GM13977 (cell line): ENCODE measurements at places on chromosomes 5 and 9.

DNA sequence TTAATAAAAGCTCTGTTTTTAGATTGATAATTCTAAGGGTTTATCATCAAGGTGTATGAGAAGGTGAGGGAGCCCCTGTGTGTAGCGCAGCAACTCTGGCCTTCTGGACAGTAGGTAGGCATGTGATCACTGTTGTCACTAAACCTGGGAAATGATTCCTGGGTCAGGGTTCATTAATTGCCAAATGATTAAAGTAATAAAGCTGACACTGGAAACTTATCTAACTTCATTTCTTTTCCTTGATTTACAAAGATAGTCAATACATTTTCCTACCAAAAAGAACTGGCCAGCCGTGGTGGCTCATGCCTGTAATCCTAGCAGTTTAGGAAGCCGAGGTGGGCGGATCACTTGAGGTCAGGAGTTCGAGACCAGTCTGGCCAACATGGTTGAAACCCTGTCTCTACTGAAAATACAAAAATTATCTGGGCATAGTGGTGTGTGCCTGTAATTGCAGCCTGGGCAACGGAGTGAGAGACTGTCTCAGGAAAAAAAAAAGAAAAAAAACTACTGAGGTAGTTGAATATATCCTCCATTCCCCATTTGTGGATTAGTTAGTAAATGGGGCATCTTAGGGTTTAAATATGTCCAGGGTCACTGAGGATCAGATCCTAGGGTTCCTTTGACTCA is 2.4 kb downstream of the EHMT1 start:
- no peak for DNase-seq

DNA sequence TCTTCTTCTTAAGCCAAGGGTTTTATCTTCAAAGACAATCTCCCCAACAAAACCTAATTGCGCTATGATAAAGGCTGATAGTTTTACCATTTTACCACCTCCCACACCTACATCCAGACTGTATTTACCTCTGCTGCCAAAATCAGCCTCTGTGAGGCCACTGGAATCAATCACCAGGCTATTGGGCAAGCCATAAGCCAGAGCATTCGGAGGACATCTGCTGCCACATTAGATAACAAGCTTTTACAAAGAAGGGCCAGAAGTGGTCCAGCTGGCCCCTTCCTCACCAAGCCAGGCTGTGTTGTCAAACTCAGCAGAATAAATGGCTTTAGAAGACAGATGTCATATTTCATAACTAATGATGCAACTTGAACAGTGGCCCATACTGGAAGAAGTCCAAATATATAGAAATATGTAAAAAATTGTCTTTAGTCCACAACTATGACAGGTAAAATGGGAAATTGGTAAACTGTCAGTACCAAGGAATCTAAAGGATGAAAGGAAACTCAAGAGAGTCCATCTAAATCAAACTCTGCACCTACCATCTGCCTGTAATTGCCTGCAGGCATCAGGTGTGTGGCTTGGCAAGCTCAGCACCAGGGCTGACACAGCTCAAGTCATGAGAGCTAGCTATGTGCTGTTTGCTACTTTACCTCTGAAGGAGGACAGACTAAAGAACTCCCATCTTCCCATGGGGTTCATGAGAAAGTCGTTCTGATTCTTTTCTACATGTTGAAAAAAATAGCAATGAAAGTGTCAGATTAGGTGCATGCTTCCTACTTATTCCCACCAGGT is 16.1 kb downstream of the SLC45A2 start:
- DNase-seq: no peak

GRCh38 chr9:28177925-28178324 is 604.6 kb upstream of the C9orf72 start:
- no peak for DNase-seq

- DNase-seq: no peak
These were observed 1350.1 kb upstream of the C9orf72 start for GRCh38 chr9:28923351-28923750.

GRCh38 chr5:114838937-114839336 is 330.8 kb downstream of the TRIM36 start:
- no peak for DNase-seq

DNA sequence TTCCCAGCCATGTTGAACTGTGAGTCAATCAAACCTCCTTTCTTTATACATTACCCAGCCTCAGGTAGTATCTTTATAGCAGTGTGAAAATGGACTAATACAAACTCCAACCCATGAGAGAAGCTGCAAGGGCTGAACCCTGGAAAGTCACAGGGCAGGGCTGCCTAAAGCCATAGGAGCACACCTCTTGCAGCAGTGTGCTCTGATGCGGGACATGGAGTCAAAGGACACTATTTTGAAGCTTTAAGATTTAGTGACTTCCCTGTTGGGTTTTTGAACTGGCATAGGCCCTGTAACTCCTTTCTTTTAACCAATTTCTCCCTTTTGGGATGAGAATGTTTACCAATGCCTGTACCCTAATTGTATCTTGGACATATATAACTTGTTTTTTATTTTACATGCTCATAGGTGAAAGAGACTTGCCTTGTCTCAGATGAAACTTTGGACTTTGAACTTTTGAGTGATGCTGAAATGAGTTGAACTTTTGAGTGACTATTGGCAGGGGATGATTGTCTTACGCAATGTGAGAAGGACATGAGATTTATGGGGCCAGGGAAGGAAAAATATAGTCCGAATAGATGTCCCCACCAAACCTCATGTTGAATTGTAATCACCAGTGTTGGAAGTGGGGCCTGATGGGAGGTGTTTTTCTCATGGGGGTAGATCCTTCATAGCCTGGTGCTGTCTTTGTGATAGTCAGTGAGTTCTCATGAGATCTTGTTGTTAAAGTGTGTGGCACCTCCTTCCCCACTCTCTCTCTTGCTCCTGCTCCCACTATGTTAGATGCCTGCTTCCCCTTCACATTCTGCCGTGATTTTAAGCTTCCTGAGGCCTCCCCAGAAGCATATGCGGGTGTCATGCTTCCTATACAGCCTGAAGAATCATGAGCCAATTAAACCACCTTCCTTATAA is 159.5 kb upstream of the SPEF2 start:
- no peak for DNase-seq

DNA sequence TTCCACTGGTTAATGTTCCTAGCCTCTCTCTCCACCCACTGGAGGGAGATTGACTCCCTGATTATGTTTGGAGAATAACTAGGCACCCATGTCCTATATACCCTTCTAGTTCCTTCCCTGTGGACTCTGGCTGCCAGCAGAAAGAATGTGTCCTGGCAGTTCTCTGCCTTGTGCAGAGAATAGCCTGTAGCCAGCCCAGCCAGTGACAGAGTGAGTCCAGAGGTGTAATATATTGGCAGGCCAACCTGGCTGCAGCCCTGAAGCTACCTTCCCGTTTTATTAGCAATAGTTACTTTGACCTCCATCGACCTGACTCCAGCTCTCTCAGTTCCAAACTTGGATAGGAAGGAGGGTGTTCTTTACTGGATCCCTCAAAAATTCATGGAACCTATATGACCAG is 8.1 kb downstream of the SETD9 start:
- no peak for DNase-seq

- no peak for DNase-seq
These were observed 48.8 kb downstream of the NTNG2 start for GRCh38 chr9:132210472-132211145.

GRCh38 chr5:131542723-131543122 is 92.3 kb downstream of the RAPGEF6 start:
- DNase-seq: no peak

GRCh38 chr5:148939676-148940075 is 113.3 kb downstream of the ADRB2 start:
- no peak for DNase-seq

DNA sequence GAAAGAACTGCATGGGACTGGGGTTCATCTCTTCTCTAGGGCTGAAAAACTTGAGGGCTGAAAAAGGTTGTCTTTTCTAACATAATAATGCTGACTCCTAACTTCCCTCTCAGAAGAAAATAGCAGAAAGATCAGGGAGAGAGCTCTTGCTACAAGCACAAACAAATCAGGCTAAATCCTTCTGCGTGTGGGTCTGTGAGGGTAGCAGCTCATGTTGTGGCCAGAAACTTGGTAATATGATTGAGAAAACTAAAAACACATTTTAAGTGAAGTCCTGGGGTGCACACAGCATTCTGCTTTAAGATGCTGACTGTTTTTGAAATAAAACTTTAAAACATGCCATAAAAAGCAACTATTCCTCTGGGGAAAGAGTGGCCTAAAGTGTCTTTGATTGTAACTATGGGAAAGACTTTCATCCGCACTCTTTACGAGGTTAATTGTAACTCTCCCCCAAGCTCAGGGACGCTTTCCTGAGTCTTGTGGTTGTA is 56.7 kb downstream of the SAXO1 start:
- DNase-seq: no peak

- DNase-seq: no peak
These were observed 46.6 kb upstream of the COL5A1 start for GRCh38 chr9:134595014-134595413.

DNA sequence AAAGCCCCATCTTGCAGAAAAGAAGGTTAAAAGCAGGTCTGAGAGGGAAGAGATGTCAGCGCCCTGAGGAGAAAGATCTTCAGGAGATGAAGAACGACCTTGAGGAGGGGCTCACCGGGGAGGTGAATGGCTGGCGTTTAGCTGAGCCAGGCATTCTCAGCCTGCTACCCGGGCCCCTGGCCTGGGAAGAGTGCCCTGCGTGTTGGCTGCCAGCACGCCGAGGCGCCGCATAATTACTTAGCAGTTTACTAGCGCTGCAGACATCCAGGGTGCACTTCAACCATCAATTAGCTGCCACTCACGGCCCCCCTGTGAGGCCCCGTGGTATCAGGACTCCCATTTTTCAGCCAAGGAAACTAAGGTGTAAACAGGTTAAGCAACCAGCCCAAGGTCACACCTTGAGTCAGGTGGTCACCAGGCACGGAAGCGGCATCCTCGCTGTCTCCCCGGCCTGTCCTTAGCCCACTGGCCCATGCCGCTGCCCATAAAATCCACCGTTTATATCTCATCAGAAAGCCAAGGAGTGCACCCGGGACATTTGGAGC is 551.9 kb downstream of the BNC2 start:
- no peak for DNase-seq

GRCh38 chr9:137694962-137695875 is 76.4 kb downstream of the EHMT1 start:
- DNase-seq: no peak

DNA sequence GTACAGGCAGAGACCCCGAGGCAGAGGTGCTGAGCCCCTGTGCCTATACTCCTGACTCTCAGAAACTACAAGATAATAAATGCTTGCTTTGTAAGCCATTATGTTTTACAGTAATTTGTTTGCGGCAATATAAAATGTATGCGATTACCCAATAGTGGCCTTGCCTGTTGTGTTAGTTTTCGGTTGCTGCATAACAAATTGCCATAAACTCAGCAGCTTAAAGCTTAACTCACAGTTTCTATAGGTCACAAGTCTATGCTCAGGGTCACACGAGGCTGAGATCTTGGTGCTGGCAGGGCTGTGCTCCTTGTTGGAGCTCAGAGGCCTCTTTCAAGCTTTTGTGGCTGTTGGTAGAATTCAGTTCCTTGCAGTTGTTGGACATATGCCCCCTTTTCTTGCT is 114.8 kb downstream of the COL23A1 start:
- DNase-seq: no peak

GRCh38 chr9:138016406-138017187 is 139.0 kb downstream of the CACNA1B start:
- DNase-seq: no peak

- DNase-seq: no peak
These were observed 190.6 kb upstream of the GRIA1 start for GRCh38 chr5:153299891-153300290.

GRCh38 chr5:120507197-120507596 is 43.1 kb downstream of the PRR16 start:
- no peak for DNase-seq

DNA sequence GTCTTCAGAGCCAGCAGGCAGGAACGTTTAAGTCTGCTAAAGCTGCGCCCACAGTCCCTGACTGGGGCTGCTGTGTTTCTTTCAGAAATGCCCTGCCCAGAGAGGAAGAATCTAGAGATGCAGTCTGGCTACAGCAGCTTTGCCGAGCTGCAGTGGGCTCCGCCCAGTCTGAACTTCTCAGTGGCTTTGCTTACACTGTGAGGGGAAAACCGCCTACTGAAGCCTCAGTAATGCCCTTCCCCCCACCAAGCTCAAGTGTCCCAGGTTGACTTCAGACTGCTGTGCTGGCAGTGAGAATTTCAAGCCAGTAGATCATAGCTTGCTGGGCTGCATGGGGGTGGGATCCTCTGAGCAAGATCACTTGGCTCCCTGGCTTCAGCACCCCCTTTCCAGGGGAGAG is 78.4 kb downstream of the SREK1 start:
- no peak for DNase-seq

DNA sequence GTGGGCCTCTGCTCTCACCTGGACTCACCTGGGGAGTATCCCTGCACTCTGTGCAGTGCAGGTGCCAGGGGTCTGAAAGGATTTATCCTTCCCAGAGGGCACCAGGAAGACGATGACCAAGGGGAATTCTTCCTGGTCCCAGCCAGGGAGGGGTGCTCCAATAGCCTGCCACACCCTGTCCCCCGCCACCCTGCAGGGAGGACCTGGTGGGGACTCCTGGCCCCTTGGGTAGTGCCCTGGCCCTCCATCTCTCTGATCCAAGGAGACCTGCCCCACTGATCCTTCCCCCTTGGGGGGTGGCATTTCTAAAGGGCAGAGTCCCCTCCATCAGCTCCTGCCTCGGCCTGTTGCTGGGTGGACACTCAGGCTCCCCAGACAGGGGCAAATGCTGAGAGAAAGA is 70.7 kb downstream of the NTNG2 start:
- DNase-seq: no peak

DNA sequence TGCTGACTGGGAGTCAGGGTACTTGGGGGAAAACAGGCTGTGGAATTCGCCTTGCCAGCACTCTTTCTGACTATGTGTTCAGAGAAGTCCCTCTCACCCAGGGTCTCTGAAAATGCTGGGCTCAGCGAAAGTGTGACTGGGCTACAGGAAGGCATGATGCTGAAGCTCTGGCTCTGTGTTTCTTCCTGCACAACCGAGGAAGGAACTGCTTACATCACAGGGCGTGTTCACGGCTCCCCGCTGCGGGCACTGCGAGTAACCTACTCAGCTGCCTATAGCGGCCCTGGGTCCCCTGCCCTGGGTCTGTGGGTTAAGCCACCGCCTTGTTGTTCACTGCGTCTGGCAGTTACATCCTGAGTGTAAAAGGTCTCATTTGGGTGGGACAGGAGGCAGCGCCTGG is 222.4 kb upstream of the IRX4 start:
- no peak for DNase-seq

DNA sequence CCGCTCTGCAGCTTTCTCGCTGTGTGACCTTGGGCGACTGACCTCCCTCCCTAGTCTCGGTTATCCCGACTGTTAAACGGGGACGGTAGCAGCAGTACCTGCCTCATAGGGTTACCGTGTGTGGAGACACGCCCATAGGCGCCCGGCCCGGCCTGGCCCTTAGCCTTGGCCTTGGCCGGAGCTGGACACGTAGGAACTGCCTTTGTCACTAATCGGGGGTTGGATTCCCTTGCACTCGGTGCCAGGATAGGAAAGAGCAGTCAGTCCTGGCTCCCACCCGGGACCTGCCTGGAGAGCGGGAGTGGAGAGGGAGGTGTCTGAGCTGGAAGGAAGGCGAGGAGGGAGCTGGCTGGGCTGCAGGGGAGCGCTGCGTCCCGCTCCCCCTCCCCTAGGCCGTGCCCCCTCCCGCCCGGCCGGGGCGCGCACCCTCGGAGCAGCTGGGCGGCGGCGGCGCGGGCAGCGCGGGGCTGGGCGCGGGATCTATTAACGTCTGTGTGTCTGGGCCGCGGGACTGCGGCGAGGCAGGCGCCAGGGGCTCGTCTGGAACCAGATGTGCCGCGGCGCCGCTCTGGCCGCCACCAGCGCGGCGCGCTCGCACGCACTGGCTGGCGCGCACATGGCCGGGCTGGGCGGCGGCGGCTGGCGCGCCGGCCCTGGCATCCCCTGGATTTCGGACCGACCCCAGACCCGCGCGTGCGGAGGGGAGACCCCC is 31.7 kb downstream of the PRRX2 start:
- no peak for DNase-seq

- DNase-seq: no peak
These were observed 41.8 kb downstream of the FGF1 start for GRCh38 chr5:142644127-142644526.
